ENCODE measurements at places on chromosomes 1 and 21.
A peak's percentile ranks its signal among the peaks of the same experiment; 100 is the strongest.

GRCh38 chr1:99784143-99784542 lies 17.7 kb upstream of the FRRS1 start:
- no peak for DNase-seq

- peak; percentile 84 for DNase-seq
These were observed 70.6 kb upstream of the KIAA1614 start for GRCh38 chr1:180842052-180842451.

DNA sequence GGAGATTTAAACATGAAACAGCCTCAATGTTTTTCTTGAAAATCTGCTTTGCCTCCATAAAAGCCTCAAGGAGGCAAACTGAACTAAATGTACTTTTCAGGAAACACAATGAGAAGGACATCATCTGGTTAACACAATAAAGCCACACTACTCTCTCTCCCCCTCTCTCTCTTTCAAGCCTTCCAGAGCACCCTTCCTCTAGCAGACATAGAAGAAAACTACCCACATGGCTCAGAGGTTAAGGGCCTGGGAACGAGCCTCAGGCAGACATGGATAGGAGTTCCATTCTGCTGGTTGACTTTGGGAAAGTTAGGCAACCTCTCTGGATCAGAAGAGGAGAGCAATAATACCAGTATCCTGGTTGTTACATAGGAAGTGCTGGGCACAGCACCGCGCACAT lies 42.9 kb downstream of the RUNX1 start:
- DNase-seq: no peak

- no peak for DNase-seq
These were observed 494.7 kb downstream of the NPHP4 start for GRCh38 chr1:5497503-5497902.

DNA sequence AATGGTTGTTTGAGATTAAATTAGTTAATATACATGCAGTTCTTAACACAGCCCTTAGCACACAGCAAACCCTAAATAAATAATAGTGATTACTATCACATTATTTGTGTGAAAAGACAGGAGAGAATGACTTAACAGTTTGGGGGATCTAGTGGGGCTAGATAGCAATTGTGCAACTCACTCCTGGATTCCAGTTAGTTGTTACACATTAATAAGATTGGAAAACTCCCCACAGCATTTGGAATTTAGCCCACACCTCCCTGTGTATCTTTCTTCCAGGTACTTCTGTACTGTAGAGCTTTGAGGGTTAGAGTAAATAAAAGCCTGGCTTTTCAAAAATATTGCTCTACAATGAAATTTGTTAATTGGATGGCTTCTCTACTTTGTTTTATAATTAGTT lies 93.2 kb downstream of the KCTD3 start:
- no peak for DNase-seq

DNA sequence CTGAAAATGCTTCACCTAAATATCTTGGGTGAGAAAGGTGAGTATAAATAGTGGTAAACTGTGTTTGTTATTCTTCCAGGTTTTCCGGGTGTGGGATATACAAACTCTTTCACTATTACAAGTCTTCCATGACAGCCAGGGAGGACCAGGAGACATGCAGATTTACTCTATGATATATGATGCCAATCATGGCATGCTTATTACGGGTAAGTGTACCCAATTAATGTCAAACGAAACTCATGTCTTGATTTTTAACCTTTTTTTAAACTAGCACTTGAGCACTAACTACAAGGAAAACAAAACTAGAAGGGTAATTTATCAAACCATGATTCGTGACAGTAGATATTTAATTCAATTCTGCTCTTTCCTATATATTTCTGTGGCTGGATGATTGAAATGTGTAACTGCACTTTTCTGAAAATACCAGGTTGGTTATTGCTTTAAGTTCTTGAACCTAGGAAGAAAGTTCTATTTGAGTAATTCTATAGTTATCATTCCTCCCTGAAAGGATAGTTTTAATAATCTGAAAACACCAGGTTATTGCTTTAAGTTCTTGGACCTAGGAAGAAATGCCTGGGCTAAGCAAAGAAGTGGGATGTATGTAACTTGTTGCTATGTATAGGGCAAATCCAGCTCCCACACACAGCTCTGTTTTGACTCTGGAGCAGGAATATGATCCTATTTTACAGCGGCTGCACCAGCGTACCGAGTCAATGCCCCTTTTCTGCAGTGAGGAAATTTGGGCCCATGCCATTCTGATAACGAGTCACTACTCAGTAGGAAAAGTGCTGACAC lies 86.4 kb downstream of the WDR64 start:
- DNase-seq: no peak

DNA sequence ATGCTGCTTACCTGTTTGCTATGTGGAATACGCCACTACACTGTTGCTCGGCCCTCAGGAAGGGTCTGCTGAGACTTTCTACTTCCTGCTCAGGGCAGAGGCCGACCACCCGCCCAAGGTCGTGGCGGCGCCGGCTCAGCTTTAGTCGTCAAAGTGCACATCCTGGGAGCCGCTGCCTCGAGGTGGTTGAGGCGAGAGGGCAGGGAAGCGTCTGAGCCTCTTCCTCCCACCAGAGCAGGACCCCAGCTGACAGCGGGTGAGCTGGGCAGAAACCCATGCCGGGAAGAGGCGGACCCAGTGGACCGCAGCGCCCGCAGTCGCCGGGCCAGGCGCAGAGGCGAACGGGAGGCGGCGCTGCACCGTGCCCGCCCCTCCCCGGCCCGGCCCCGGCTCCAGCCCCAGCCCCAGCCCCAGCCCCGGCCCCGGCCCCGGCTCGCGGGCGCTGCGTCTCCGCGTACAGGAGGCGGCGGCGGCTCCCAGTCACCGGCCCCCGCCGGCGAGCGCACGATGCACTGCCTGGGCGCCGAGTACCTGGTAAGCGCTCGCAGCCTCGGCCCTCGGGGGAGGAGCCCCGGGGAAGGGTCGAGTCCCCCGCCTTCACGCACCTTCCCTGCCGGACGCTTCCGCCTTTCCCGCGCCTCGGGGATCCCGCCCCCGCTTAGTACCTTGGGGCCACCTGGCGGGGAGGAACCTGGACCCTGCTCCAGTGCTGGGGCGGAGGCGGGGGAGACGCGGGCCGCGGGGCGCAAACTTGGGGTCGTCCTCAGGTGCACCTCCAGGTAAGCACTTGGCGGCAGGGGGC lies at the start of gene SLC44A3:
Gene SLC44A3, plus strand, starts transcription at position 413 of the 802 bp plus-strand sequence. Its CDS starts 95 bp downstream, at position 508.
- no peak for DNase-seq

- no peak for DNase-seq
These were observed 190.0 kb downstream of the ATP6V1G3 start for GRCh38 chr1:198350456-198350855.

- DNase-seq: no peak
These were observed 492.9 kb downstream of the SIPA1L2 start for GRCh38 chr1:232137066-232137465.

GRCh38 chr1:200866116-200866515 lies 6.7 kb upstream of the GPR25 start:
- DNase-seq: no peak

DNA sequence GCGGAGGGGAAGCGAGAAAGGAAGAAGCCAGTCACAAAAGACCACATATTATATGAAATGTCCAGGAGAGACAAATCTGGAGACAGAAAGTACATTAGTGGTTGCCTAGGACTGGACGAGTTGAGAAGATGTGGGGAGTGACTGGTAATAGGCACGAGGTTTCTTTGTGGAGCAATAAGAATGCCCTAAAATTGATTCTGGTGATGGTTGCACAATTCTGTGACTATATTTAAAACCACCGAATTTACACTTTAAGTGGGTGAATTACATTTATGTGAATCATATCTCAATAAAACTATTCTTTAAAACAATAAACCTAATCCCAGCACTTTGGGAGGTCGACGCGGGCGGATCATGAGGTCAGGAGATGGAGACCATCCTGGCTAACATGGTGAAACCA lies 63.1 kb downstream of the ZNF281 start:
- DNase-seq: peak; percentile 52

DNA sequence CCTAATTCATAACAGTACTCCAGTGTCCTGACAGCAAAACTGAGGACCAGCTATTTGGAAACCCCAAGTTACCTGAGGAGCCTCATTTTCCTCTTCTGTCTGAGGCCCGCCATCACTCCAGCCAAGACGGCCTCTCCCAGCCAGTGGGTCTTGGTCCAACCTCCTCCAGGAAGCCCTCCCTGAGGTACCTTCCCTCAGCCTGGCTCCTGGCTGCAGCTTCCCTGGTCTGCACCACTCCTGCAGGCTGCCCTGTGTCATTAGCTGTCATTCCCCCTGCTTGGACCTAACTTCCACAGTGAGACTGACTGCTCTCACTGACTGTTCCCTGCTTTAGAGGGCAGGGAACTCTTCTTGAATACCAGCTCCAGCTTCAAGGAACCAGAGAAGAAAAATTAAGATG lies 33.0 kb downstream of the BCAR3 start:
- no peak for DNase-seq

DNA sequence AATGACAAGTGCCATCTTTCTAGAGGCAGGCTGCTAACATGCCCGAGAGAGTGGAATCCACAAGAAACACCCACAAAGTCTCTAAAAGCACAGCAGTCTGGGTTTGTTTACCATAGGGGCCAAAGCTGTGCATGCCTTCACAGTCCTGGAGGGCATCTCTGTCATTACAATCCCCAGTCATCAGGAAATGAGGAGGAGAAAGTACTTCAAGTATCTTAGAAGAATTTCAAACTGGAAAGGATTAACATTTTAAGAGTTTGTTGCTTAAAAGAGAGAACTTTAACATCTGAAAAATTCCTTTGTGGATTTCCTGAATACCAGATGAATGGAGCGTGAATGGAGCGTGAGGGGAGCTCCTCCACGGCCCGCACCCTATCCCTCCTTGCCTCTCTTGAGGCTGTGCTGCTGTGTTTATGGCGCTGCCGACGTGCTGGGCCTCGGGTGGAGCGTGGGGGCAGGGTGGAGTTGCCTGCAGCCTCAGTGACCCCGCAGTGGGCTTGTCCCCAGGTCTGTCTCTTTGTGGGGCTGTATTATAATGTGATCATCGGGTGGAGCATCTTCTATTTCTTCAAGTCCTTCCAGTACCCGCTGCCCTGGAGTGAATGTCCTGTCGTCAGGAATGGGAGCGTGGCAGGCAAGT lies 23.3 kb downstream of the SLC6A17 start:
- peak; percentile 62 for DNase-seq

GRCh38 chr1:66350001-66350547 lies 183.9 kb upstream of the SGIP1 start:
- peak; percentile 47 for DNase-seq
